ENCODE measurements at places on chromosomes 13 and 19. TPM values are rescaled to one million over a fixed set of nuclear protein-coding genes. Genes with fewer than 3 reads are reported as not detected.

- DNase-seq, result no peak
Observed at GRCh38 chr13:102687520-102687919, 7.3 kb downstream of the METTL21C start.

DNA sequence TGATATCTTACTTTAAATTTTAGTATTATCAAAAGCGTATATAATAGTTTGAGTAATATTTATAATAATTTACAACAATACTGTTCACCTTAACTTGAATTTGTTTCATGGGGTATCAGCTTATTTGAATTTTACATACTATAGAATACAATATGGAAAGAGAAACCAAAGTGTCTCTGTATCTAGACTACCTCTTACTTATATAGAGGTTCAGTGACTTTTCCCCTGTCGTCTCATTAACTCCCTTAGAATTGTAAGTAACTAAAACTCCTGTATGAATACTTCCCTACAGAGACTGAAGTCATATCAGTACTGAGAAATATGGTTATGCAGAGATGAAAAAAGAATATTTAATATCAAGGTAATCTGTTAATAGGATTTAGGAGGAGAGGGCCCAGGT lies 26.8 kb downstream of the COG6 start:
- DNase-seq, result no peak

DNA sequence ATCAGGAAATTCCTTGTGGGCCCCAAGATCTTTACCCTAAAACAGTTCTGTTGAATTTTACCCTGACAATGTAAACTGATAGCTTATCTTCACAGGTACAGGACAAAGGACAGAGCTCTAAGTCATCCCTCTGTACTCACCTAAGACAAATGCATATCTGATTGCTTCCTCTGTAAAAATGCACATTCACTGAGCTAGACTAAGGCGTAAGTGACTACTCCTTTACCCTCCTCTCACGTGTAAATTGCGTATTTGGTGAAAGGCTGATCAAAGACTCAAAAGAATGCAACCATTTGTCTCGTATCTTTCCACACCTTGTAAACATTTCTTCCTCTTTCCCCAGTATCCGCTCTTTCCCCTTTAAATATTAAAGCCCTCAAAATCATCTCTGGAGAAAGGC lies 80.6 kb upstream of the LRCH1 start:
- no peak for DNase-seq

- DNase-seq, result no peak
Observed at GRCh38 chr19:38358071-38358470, 16.3 kb upstream of the PSMD8 start.

- no peak for DNase-seq
Observed at GRCh38 chr13:41122838-41123237, 9.8 kb downstream of the KBTBD6 start.

DNA sequence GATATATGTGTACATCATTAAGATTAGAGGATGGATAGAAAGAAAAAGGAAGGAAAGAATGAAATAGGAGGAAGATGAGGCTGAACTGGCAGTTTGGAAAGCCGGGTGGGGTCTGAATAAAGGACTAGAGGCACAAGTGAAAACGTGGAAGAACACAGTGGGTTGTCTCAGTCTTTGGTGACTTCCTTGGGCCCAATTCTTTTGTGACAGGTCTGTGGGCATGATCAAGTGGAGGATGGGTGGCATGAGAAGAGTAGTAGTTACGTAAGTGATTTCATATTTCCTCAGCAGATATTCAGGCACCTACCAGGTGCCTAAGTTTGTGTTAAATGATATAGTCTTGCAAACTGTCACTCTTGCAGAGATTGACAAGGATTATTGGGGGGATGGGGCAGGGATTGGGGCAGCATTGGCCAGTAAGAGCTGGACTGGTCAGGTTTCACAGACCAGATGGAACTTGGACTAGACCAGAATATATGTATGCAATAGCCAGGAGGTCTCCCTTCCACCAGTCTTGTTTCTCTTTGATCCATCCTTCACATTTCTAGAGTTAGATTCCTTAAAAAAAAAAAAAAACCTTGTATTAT lies 2.7 kb downstream of the TPP2 start:
- DNase-seq, result no peak

DNA sequence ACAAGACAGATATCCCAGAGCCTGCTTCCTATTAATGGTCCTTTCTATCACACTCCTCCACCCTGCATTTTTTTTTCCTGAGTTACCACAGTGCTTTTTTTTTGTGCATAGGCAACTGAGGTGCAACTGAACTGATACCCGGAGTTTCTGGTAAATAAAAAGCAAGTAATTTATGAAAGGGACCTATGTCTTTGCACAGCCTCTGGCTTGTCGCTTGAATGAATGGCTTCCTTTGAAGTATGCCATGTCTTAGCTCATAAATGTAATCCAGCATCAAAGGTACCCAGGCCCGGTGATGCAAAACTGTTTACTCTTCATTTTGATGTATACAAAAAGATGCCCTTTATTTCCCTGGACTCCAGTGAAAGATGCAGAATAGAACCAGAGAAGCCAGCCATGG lies 31.8 kb downstream of the GSX1 start:
- DNase-seq, result no peak

DNA sequence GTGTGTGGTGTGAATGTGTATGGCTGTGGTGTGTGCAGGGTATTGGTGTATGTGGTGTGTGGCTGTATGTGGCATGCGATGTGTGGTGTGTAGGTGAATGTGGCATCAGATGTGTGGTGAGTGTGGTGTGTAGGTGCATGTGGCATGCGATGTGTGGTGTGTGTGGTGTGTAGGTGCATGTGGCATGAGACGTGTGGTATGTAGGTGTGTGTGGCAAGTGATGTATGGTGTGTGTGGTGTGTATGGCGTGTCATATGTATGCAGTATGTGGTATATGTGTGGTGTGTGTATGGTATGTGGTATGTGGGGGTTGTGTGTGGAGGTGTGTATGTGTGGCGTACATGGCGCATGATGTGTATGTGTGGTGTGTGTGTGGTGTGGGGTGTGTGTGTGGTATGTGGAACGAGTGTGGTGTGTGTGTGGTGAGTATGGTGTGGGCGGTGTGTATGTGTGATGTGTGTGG lies 63.4 kb downstream of the PEPD start:
- DNase-seq, result no peak

DNA sequence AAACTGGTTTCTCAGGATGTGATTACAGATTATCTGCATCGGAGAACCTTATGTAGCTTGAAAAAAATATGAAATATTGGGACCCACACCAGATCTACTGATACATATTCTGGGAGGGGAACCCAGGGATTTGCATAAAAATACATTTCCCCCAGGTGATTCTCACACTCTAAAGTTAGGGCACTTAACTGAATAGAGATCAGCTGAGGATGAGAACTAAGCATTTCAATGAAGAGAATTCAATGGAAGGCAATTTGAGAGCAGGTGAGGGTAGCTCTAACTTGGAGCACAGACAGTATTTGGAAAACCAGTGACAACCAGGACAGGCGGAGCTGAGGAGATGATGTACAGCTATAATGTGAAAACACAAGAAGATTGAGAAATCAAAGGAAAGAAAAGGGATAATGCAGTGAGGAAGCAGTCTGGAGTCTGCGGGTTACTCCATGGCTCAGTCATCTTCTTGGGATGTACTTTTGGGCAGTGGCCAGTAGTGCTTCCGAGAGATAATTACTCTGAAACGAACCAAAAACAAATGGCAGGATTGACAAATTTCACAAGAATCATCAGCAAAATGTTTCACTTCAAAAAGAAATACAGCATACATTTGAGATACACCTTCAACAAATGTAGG lies 6.1 kb upstream of the OXGR1 start:
- DNase-seq, result no peak

- DNase-seq, result no peak
Observed at GRCh38 chr19:543910-544608, at the start of gene GZMM. TSS of gene GZMM (plus strand) at chr19:544053. CDS start at chr19:544072, 19 bp downstream.

DNA sequence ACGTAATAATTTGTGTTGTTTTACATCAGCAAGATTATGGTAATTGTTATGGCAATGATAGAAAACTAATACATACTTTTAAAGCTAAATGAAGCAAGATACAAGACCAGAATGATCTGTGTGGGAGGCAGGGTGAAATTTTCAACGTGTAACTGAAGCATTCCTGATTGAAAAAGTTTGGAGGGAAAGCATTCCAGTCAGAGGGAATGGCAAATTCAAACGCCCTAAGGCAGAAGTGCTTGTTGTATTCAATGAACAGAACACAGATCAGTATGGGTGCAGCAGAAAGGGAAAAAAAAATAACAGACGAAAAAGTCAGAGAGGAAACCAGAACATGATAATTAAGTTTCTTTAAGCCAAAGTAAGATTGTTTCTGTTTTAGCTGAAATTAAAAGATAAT lies 928.5 kb upstream of the SLITRK1 start:
- no peak for DNase-seq

DNA sequence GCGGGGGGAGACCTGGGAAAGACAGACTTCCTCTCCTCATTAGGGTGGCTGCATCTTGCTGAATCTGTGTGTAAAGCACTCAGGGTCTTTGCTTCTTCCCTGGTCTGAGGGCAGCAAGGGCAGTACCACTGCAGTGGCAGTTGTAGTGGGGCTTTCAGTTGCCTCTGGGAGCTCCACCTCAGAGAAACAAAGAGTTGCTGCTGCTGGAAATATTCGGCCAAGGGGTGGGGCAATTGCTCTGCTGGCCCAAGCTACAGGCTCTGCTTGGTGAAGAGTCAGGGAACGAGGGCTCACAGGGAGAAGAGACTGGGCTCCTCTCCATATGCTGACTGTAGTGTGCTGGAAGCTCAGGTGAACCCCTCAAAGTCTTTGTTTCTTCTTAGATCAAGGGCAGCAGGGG lies 52.5 kb downstream of the POSTN start:
- no peak for DNase-seq

- no peak for DNase-seq
Observed at GRCh38 chr19:18904334-18905057, 8.5 kb upstream of the CERS1 start.

- DNase-seq, result no peak
Observed at GRCh38 chr19:4028334-4029246, 21.1 kb downstream of the PIAS4 start.

GRCh38 chr19:11321191-11322126 lies 18.0 kb downstream of the RAB3D start:
- DNase-seq, result no peak

DNA sequence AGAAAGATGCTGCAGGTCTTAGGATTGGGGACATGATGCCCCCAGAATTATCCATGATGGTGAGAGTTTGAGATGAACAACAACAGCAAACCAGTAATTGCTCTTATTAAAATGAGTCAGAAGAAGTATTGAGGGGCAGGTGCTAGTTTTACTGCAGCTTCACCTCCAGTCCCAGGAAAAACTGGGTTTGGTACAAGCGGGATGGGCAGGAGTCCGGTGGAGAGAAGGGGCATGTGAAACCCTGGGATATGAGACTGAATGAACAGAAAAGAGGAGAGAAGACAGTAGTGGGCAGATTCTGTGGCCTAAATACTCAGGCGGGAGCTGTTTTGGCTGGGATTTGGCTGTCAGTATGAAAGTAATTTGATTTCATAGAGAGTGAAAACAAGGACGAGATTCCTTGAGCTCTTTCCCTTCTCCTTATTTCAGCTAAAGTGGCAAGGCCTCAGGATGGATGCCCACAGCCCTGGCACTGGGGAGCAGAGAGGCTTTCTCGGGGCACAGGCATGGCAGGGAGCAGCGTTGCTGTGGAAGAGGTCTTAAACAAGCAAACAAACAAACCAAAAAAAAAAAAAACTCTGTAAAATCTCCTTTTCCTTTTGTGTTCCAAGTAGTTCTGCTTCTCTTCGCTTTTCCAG lies 30.7 kb downstream of the NFIX start:
- no peak for DNase-seq

DNA sequence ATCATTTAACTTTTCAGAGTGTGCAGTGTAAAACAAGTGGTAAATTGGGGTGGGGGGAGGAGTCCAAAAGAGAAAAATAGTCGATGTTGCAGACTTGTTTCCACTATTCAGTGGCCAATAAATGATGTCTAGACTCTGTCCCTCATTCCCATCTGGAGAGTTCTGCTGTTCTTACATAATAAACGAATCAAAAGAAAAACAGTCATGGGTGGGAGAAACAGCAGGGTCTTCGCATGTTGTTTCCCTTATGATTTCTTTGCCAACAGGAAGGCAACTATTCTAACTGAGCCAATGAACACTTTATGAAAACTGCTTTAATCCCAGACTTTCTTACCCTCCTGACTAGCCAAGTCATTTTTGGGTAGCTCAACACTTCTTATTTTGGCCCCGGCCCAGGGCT lies 615.5 kb downstream of the FGF9 start:
- no peak for DNase-seq

GRCh38 chr13:23666582-23666981 lies 96.4 kb downstream of the TNFRSF19 start:
- DNase-seq, result no peak

- DNase-seq, result no peak
Observed at GRCh38 chr13:50846861-50847475, 3.5 kb upstream of the DLEU7 start.

GRCh38 chr19:7645163-7645562 lies 8.3 kb downstream of the STXBP2 start:
- no peak for DNase-seq

DNA sequence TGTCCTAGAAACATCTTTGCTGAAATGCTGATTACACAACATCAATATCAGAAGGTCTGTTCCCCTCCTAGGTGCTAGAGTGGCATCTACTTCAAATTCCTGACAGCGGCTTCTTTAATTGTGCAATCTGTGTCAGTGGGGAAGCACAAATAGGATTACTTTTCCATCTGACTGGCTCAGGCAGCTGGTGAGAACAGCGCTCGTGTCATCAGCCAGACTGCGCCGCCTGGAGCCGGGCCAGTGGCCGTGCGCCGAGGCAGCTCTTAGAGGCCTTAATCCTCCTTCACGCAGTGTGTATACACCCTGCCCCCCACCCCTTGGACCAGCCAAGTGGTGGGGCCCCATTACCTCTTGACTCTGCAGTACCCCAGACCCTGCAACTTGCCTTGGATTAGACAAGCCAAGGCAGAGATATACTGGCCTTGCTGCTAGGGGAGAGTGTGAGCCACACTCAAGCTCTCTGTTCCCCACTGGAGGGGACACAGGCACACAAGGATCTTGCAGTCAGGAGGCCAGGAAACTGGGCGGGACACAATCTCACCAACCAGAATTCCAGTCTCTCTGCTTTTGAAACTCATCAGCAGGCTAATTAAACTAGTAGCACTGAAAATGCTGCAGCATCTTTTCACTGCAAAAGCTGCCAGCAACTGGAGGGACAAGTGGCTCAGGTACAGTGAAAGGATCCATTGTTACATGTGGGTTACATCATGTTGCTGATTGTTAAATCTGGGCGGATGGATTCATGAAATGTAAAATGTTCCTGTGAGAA lies 48.9 kb upstream of the EPHX3 start:
- no peak for DNase-seq

GRCh38 chr13:69904784-69905183 lies 202.8 kb upstream of the ATXN8OS start:
- DNase-seq, result no peak

GRCh38 chr19:41940731-41941409 lies 12.6 kb upstream of the ERFL start:
- DNase-seq, result no peak

- DNase-seq, result no peak
Observed at GRCh38 chr13:77398825-77399620, 72.1 kb upstream of the MYCBP2 start.

GRCh38 chr13:28705461-28706083 lies 13.2 kb downstream of the SLC46A3 start:
- no peak for DNase-seq

SBNO2 gene
- total RNA-seq, result 101 TPM

WDR62 gene
- total RNA-seq, result 51.4 TPM

DIAPH3 gene
- total RNA-seq, result 15.4 TPM

SMIM24 gene
- 0.28 TPM for total RNA-seq

LAIR2 gene
- not detected for total RNA-seq

PSG4 gene
- total RNA-seq, result 0.10 TPM

C19orf33 gene
- 201 TPM for total RNA-seq

CEACAM3 gene
- total RNA-seq, result not detected

ZIM2 gene
- total RNA-seq, result not detected

MAP4K1 gene
- 11.1 TPM for total RNA-seq

All from Panc1 (cell line).